Stimulated activated CD4-positive, alpha-beta T cell treated with anti-CD3 and anti-CD28 coated beads, Interleukin-15, amount 100 ng/mL, for 48 hours (primary cell): ENCODE measurements at places on chromosomes 6 and 20.

- DNase-seq = no peak
Observed at GRCh38 chr20:62888406-62888805, 26.8 kb upstream of the TCFL5 start.

GRCh38 chr6:12024216-12024615, 12.1 kb downstream of the HIVEP1 start:
- DNase-seq = no peak

DNA sequence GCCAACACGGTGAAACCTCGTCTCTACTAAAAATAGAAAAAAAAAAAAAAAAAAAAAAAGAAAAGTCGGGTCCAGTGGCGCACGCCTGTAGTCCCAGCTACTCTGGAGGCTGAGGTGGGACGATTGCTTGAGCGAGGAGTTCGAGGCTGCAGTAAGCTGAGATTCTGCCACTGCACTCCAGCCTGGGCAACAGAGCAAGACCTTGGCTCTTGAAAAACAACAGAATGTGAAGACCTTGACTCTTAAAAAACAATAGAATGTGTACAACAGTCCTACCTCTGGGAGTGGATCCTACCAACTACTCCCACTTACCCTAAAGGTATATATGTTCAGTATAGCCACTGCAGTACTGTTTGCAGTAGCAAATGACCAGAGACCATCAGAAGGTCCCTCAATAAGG, 15.1 kb downstream of the KIF3B start:
- no peak for DNase-seq

GRCh38 chr20:37693242-37693634, 592 bp upstream of the CTNNBL1 start:
- no peak for DNase-seq

DNA sequence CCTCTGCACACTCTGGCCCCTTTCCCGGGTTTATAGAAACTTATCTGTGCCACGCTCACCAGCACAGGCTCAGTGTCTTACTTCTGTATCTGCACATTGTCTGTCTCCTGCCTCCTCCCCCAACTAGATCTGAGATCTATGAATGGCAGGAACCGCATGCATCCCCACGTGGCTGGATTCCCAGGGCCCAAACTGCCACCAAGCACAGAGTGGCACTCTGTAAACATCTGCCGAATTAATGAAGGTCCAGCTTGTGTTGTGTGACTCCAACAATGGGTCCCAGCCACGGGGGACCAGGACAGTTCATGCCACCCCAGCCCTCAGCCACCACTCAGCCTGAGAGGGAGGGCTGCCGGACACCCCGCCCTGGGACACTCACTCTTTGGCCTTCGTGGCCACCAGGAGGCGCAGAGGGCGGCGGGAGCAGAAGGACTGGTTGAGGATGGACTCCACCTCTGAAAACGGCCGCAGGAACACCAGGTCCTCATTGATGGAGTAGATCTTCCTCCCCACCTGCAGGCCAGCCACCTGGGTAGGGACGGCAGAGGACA, 171.1 kb downstream of the PREX1 start:
- DNase-seq = no peak

- no peak for DNase-seq
Observed at GRCh38 chr20:43776691-43777090, 49.9 kb upstream of the GTSF1L start.

DNA sequence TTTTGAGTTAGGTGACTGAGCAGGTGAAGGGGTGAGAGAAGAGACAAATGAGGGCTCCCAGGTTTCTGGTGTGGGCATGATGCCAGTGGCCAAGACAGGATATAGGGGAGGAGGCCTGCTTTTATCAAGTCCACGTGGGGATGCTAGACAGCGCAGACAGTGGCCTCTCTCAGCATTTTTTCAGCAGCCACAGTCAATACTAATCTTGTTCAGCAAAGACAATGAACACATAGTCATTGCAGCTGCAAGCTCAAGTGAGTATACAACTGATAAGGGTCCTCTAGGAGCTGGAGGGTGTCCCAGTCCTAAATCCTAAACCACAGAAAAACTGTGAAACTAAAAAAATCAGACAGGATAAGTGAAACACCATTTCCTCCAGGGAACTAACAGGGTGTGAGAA, 48.6 kb downstream of the UQCC1 start:
- DNase-seq = no peak

DNA sequence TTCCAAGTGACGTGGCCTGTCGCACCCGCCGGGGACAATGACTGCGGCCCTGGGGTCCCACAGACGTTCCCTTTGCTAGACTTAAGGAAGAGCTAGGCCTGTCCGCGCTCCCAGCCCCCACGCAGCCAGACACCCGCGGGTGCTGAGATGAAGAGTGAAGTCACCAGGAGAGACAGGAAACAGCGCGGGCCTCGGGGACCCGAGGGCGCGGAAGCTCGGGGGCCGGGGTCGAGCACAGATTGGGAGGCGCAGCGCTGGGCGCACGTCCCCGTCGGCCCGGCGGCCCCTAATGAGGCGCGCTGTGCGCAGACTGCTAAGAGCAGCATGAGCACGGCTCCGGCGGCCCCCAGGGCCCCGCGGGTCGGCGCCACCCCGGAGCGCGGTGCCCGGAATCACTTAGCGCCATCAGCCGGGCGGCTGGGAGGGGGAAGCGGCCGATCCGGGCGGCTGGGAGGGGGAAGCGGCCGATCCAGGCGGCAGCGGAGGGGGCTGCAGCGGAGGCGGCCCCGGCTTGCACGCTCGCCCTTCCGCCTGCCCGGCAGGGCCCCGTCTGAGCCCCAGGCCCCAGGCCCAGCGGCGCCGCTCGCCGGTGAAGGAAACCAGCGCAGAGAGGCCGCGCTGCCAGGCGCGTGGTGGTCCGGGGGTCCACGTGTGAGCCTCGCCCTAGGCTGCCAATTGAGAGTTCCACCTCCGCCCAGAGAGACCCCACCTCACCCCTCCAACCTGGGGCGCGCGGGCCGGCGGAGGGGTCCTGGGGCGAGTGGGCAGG, 8.3 kb upstream of the AVP start:
- DNase-seq = no peak

DNA sequence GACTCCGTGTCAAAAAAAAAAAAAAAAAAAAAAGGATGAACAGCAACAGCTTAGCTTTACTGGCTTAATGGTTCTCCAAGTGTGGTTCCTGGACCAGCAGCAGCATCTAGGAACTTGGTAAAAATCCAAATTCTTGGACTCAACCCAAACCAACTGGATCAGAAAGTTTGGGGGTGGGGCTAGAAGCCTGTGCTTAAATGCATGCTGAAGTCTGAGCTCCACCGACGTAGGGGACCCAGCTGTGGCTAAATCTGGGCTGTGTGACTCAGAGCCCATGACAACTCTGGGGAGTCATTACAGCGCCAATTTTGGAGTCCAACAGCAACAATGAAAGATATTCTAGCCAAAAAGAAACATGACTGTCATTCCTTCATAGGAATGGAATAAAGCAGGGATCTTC, 13.6 kb upstream of the CHD6 start:
- no peak for DNase-seq

GRCh38 chr6:88008411-88008810, 39.2 kb upstream of the SPACA1 start:
- DNase-seq = no peak

DNA sequence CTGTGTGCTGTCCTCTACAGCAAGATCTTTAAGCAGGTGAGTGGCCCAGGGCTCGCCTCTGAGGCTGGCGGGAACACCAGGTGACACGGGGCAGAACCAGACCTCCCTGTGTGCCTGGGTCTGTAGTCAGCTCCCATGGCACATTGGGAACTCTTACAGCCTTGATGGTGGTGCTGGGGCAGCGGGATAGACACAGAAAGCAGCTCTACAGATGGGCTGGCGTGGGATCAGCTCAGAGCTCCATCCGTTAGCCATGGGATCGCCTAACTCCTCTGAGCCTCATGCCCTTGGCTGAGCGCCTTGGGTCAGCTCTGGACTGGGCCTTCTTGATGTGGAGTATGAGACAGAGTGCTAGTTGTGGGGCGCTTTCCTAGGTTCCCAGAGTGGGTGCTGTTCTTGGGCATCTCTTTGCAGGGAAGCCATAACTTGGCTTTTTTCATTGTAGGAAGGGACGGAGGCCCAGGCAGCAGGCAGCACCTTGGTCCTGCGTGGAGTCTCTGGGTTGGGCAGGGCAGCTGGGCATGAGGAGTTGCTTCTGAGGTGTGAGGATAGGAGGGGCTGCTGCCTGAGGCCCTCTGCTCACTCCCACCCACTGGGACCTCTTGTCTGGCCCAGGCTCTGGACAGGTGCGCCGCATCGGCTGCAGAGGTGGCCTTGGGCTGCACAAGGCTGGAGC, 51.3 kb downstream of the EFCAB8 start:
- DNase-seq = no peak

GRCh38 chr20:36820928-36821327, 47.4 kb upstream of the DSN1 start:
- DNase-seq = no peak

DNA sequence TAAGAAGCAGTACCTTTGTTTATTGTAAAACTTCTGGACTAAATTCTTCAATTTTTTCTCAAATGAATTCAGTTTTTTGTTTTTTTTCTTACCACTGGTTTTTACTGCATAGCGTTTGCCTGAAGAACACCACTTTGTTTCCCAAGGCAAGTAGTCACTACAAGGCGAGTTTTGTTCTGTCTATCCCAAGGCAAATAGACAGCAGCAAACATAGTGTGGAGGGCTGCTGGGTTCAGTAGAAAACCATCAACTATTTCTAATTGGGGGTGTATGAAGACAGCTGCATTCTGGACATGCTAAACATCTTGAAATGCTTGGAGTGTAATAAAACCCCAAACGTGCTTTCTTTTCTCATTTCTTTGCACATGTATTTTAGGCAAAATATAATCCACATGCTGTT, 197.4 kb downstream of the ESR1 start:
- no peak for DNase-seq

DNA sequence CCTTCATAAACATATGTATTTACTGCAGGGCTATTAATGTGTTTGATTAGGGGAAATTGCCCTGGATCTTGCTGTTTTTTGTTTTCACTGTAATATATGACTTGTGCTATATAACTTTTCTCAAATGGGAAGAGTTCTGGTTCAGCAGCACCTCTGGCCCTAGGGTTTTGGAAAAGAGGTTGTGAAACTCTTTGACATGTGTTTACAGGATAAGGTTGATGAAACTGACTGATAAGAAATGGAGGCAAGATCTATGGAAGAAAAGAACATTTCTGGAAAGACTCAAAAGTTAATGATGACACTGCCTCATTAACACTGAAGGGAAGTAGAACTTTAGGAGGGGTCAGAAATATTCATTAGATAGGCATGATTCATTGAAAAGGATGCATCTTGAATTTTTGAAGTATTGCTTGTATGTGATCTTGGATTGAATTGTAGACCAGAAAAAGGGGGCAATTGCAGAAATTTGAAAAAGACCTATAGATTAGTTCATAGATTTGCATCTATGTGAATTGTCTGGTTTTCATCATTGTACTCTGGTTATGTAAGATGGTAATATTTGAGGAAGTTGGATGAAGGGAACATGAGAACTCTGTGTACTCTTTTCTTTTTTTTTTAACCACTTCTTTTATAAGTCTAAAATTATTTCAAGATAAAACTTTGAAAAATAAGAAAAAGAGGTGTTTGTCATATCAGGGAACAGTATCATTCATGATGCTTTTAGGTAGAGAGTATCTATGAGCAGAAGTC, 54.0 kb downstream of the UTRN start:
- DNase-seq = no peak

DNA sequence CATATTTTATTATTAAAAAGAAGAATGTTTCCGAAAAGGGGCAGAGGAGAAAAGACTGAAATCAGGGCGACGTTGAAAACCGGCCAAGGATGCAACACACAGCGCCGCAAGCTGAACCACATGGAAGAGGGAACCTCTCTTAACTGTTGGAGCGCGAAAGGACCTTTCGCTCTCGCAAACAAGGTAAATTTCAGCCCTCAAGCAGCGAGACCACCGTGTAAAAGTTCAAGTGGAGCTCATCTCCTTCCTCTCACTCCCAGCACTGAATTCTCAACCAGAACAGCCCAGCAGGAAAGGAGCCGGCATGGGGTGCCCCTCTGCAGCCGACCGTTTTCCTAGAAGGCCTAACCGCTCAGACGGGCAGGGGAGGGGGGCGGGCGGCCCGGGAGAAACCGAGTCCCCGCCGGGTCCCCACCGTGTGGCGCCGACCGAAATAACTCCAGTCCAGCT, 621 bp downstream of the GPR63 start:
- no peak for DNase-seq

- no peak for DNase-seq
Observed at GRCh38 chr20:8315639-8316573, 183.8 kb downstream of the PLCB1 start.

GRCh38 chr6:39882531-39882899, 51.7 kb downstream of the MOCS1 start:
- no peak for DNase-seq

DNA sequence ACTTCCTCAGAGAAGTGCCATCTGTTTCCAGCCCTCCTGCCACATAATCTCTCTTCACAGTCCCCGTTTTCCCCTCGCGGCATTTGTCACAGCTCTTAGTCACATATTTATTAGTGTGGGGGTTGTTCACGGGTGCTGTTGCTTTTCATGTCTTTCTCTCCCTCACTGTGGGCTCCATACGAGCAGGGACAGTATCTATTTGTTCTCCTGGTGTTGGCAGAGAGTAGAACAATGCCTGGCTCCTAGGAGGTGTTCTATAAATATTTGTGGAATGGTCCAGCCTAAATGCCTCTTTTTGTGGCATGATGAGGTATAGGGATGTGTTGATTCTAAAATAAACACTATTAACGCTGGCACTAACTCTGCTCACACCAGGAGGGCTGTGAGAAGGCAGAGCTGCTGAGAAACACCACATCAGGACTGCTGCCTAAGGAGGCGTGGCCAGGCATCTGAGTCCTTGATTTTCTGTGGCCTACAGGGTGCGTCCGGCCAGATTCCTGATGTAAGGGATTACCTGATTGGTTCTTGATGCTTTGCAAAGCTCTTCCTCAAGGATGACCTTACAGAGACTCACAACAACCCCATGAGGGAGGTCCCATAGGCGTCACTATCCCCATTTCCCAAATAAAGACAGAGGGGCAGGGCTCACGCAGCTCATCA, 219.8 kb upstream of the ARID1B start:
- no peak for DNase-seq

DNA sequence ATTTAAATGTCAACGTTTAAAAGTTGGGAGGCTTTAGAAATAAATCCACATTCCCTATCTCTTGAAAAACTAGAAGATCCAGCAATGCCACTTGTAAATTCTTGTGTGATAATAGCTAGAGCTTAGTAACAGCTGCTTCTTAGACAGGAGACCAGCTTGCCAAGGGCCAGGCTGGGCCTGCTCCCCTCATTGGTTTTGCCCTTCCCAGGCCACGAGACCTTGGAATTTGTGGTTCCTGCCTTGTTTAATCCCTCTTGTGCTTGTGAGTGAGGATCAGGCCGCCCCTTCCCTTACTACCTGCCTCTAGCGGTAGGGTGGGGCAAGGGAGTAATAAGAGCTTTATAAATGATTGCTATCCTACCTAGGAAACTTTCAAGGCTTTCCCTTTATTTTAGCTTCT, 363.5 kb downstream of the SYNE1 start:
- DNase-seq = no peak

GRCh38 chr6:1609648-1610496, at the start of gene FOXC1:
Gene FOXC1 (plus strand): TSS chr6:1609915. CDS start chr6:1610446, 531 bp downstream.
- no peak for DNase-seq

GRCh38 chr6:142530566-142530965, 228.8 kb downstream of the ADGRG6 start:
- DNase-seq = no peak
